ENCODE measurements at places on chromosomes 6 and 20.

GRCh38 chr6:107396211-107396610 lies 63.2 kb downstream of the PDSS2 start:
- no peak for DNase-seq

GRCh38 chr6:144087789-144088426 lies 7.5 kb downstream of the SF3B5 start:
- DNase-seq: no peak

GRCh38 chr6:127210725-127211124 lies 55.9 kb upstream of the RNF146 start:
- no peak for DNase-seq

DNA sequence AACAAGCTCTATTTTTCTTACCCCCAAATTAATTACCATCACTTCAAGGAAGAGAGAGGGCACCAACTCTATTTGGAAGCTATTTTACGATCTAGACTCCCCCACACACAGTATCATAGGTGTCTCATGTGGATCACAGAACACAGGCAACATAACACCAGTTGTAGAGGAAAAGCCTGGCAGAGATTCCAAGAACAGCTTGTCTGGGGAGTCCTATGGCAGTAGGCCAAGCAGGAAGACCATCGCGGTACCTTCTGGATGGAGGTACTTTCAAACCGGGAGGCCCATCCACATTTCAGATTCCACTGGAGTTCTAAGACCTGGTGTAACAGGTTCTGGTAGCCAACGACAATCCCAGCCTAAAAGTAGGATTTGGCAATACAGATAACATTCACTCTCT lies 37.6 kb upstream of the SPDEF start:
- DNase-seq: no peak

GRCh38 chr6:40252531-40253258 lies 318.4 kb upstream of the MOCS1 start:
- DNase-seq: no peak

DNA sequence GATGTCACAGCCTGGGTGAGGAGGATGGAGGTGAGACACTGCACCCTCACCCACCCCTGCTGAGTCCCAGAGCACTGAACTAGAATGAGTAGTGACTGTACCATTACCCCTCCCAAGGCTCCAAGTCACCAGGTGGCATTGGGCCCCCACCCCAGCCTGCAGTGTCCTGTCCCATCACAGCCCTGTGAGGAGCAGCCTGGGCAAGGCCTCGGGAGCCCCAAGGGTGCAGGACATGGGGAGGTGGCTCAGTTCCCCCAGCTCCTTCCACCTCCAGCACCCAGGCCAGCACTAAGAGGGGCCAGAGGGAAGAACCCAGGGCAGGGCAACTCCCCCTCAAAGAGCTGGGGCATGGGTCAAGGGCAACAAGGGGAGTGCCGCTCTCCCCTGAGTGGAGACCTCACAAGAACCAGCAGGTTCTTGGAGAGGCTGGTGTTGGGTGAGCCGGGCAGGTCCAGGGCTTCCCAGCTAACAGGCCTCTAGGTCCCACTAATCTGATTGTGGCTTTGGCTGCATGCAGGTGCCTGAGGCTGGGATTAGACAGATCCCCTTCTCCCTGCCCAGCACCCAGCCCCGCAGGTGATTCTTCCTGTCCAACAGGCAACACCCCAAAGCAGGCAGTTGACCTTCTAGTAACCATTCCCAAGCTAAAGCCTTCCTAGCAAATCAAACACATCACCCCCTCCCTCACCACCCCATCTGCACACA lies 2.6 kb downstream of the CST4 start:
- no peak for DNase-seq

DNA sequence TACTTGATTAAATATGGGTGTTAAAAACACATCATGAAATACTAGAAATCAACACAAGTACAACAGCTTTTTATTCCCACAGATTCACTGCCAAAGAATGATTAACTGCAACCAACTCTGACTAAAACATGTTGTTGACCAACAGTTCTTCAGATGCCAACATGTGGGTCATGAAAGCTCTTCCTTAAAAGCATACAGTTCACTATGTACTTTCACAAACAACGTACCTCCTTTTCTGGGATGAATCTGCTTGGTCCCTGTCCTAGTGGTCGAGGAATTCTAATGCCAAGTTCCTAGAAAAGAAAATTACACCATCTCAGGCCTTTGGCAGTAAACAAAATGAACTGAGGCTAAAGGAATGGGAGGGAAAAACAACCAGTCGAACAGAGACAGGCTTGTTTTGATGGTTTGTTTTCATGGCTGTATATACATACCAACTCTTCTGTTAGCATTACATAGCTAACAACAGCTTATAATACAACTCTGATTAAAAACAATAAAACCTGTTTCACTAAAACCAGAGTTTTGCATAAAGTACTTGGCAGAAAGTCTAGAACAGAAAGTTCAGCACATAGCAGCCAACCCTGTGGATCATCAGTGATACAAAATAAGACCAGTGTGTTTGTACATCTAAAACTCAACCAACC lies 92.5 kb downstream of the SESN1 start:
- peak; percentile 52 for DNase-seq

GRCh38 chr6:10595731-10596664 lies 74.8 kb downstream of the GCNT2 start:
- DNase-seq: no peak

GRCh38 chr20:33279261-33279910 lies 3.6 kb upstream of the BPIFB1 start:
- DNase-seq: no peak

DNA sequence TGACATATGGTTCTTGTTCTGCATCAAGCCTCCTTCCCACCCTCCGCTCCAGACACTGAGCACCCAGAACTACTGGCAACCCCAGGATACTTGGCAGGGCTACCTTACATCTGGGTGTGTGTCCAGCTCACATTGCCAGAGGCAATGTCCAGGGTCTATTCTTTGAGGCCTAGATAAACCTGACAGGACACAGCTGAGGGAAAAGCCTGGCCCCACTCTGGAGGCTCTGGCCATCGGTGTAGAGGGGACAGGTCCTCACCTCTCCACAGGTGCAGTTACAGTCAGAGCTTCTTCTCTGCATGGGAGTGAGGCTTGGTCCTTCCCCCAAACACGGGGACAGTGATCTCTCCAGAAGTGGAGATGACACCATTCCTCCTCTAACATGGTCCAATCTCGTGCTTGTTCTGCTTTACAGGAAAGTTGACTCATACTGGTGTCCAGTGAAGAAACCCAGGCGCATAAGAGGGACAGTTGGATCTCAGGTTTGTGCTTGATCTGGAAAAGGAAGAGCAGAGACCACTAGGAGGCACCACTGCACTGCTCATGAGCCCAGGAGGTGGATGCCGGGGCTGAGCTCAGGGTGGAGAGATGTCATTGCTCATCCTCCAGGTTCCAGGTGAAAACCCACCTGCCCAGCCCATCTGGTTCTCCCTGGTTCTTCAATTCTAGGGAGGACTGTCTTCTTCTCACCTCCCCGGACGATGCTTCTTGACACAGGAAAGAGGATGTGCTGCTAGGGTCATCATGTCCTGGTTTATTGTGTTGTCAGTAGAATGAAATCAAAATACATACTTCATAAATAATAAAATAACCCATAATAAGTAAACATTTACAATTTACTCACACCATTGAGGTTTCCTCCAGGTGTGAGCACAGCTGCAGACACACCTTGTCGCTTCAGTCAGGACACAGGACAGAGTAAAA lies 14.7 kb downstream of the HLA-F start:
- DNase-seq: peak; percentile 83

DNA sequence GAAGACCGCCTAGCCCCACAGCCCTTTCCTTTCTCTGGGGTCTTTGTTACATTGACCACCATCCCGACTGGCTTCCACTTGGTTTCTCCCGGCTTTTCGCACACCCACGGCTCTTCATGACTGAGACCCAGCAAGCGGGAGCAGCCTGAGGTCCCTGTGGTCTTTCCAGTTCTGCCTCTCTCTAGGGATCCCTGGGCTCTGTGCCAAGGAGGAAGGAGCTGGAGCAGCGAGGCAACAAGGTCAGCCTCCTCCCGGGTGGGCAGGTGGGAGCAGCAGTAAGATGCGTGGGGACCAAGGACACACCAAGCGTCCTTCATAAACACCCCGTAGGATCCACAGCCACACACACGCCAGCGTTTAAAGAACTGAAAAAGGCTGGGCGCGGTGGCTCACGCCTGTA lies 29.6 kb upstream of the MRGBP start:
- no peak for DNase-seq

Measured in foreskin fibroblast (primary cell).